ENCODE measurements at places on chromosomes 3 and 15.

GRCh38 chr15:95577927-95578326 is 752.6 kb upstream of the NR2F2 start:
- DNase-seq = no peak

GRCh38 chr3:22959593-22959992 is 243.5 kb upstream of the UBE2E2 start:
- no peak for DNase-seq

GRCh38 chr15:36230776-36231175 is 348.6 kb upstream of the CDIN1 start:
- no peak for DNase-seq

GRCh38 chr3:131329774-131330173 is 51.8 kb upstream of the NUDT16 start:
- no peak for DNase-seq

DNA sequence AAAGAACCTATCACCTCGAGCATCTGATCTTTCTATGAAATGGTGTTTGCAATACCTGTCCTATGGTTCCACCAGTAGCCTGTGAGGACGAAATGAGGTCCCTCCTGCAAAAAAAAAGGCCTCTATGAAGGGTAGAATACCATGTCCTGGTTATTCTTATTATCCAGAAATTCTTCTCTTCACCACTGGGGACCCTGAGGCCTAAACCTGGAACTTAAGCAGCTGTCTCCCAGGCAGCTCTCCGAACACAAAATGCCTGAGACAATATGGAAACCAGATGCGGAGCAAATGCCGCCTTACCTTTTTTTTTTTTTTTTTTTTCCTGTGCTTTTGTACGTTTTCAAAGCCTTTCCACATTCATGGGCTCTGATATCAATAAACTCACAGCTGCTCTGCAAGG is 62.1 kb upstream of the WNT5A start:
- no peak for DNase-seq

- DNase-seq = no peak
Measured at GRCh38 chr3:112390783-112391641, 58.1 kb downstream of the CD200 start.

DNA sequence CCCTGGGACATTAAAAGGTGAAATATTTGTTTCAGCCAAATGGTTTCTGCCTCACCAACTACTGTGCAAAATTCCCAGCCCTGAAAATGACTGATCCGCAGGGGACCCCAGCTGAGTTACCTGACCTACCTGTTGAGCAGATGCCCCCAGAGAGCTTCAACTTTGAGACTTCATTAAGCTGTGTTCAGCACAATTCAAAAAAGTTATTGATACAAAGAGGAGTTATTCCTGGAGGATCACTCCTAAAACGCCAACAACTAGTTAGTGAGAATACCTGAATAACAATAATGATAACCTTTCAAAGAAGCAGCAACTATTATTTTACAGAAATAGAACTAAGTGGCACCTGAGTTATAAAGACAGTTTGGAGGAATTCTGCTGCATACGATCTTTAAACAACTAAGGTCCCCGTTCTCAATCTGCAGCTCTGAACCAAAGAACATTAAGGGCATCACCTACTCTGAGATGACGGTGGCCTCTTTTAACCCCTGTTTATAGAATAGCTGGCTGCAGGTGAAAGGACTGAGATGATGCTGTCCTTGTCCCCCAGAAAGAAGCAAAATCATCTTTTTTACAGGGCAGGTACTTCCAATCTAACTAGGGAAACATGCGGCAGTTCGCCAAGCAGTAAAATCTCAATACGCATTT is 659 bp downstream of the GADL1 start:
- DNase-seq = no peak

- DNase-seq = no peak
Measured at GRCh38 chr3:100269410-100270214, 8.8 kb downstream of the TBC1D23 start.

- no peak for DNase-seq
Measured at GRCh38 chr3:55002416-55002930, 74.6 kb upstream of the LRTM1 start.

DNA sequence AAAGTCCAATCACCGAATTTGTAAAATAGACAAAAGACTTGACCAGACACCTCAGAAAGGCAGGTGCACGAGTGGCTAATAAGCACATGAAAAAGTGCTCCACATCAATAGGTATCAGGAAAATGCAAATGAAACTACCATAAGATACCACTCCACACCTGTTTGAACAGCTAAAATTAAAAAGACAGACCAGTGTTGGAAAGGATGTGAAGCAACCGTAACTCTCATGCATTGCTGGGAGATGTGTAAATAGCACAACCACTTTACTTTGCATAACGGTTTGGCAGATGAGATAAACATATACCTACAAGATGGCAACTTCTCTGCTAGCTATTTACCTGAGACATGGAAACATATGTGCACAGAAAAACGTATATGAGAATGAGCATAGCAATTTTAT is 56.9 kb downstream of the CADPS start:
- no peak for DNase-seq

DNA sequence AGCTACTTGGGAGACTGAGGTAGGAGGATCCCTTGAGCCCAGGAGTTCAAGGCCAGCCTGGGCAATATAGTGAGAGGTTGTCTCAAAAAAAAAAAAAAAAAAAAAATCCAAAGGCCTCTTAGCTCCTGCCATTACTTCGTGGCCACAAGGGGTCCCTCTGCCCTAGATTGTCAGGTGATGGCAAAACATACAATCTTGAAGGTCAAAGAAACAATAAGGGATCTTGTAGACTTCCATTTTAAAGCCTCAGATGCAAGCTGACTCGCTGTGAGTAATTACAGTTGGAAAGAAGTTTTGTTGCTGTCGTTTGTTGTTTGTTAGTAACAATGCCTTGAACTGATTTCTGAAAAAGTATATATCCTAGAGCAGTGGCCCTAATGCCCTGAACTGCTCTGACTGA is 55.9 kb upstream of the PLCL2 start:
- DNase-seq = peak; percentile 44

GRCh38 chr3:2783261-2783660 is 326.9 kb downstream of the IL5RA start:
- DNase-seq = no peak

- DNase-seq = no peak
Measured at GRCh38 chr3:179688850-179689249, 36.0 kb downstream of the USP13 start.
